CD4-positive, alpha-beta T cell treated with Interleukin-1 beta for 1 hour (primary cell): ENCODE measurements at places on chromosomes 3 and 15.

GRCh38 chr15:74123131-74123429 is 7.3 kb upstream of the ISLR2 start:
- no peak for DNase-seq

GRCh38 chr3:178718995-178719635 is 182.9 kb downstream of the KCNMB2 start:
- no peak for DNase-seq

DNA sequence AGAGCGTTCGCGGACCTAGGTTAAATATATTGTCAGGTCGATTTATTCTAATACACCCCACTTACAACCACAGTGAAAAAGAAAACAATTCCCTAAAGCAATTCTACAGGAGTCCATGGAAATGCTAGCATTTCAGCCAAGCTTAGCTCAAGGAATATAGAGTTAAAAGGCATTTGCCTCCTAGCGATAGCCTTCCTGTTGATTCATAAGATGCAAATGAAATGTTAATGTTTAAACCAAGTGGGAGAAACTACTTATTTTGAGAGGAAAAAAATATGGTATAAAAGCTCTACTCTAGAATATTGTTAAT is 1.7 kb upstream of the ALCAM start:
- no peak for DNase-seq

- no peak for DNase-seq
These were observed 2.6 kb downstream of the ITGB5 start for GRCh38 chr3:124884474-124885101.

- no peak for DNase-seq
These were observed 2.5 kb upstream of the FSIP1 start for GRCh38 chr15:39785139-39785538.

- DNase-seq, result no peak
These were observed 7.8 kb upstream of the AEN start for GRCh38 chr15:88613074-88613944.

- no peak for DNase-seq
These were observed 85.2 kb downstream of the CACNA1D start for GRCh38 chr3:53579636-53580035.

DNA sequence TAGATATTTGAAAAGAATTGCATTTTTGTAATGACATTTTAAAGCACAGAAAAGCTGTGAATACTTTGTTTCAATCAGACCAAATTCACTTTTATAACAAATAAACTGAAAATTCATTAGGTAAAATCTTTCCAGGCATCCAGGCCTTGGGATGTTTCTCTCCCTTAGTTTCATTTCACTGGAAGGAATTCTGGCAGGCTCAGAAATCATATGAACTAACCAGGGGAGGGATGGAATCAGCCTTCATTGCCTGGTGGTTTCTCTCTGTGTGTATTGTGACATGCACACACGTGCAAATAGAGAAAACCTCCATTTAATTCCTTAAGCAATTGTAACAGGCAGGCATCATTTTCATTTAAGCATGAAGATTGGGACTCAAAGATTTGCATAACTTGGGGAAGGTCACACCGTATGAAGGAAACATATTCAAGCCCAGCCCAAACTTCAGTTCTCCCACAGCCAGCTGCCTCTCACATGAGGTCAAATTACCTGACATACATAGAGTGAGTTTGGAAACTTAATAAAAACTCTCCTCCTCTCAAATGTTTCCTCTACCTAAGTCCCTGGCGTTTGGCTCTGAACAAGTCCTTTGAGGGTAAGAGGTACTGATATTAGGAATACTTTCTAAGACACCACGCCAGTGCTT is 376.1 kb upstream of the MCTP2 start:
- DNase-seq, result no peak

- DNase-seq, result no peak
These were observed 35.2 kb upstream of the FGD5 start for GRCh38 chr3:14783480-14784086.

- no peak for DNase-seq
These were observed 5.2 kb upstream of the IP6K1 start for GRCh38 chr3:49791571-49791970.

GRCh38 chr15:70523616-70524015 is 239.7 kb downstream of the UACA start:
- DNase-seq, result no peak

DNA sequence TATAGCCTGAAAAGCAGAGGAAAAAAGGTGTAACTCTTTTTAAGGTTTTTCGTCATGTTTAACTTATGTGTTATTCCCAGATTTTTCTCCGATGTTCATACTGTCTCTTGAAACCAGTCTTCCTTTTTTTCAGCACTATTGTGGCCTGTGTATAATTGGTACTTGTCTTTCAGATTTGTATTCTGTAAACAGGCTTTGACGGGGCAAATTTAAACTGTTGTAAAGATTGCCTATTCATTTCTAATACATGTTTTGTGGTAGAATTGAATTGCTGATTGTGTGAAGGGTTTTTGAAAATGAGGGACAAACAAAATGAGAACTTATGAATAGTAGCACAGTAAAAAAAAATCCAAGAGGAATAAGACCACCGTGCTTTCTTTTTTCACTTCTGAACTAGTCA is 33.6 kb downstream of the AKAP13 start:
- no peak for DNase-seq

DNA sequence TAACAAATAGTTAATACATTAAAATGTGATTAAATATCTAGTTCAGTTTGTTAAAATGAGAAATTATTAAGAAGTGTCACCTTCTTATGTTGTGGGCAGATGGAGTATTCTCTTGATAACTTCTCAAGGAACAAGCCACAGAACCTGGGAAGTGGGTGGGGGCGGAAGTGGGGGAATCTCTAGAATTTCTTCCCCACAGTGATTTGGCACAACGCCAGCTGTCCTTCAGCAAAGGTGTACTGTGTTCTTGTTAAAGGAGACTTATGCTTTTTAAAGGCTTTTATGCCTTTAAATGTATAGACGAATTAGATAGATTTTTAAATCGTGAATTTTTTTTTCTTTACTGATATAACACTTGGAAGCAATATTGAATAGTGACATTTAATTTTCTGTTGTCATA is 42.4 kb downstream of the SEC22A start:
- DNase-seq, result no peak

- DNase-seq, result peak; percentile 30
These were observed 5.9 kb downstream of the MESP2 start for GRCh38 chr15:89781891-89782618.

GRCh38 chr3:36827133-36827532 is 62.8 kb upstream of the DCLK3 start:
- DNase-seq, result no peak

DNA sequence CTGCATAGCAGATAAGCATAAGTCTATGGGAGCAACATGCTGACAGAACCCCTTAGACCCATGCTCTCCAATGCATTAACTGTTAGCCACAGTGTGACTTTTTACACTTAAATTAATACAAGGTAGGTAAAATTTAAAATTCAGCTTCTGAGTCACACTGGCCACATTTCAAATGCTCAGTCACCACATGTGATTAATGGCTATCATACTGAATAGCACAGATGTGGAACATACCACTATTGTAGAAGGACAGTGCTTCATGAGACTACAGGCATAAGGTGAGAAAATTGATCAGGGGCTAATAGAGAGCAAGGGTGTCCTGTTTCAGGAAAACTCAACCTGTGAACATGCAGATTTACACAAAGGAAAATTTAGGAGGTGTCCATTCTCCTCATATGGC is 357.0 kb upstream of the SEMA6D start:
- no peak for DNase-seq

DNA sequence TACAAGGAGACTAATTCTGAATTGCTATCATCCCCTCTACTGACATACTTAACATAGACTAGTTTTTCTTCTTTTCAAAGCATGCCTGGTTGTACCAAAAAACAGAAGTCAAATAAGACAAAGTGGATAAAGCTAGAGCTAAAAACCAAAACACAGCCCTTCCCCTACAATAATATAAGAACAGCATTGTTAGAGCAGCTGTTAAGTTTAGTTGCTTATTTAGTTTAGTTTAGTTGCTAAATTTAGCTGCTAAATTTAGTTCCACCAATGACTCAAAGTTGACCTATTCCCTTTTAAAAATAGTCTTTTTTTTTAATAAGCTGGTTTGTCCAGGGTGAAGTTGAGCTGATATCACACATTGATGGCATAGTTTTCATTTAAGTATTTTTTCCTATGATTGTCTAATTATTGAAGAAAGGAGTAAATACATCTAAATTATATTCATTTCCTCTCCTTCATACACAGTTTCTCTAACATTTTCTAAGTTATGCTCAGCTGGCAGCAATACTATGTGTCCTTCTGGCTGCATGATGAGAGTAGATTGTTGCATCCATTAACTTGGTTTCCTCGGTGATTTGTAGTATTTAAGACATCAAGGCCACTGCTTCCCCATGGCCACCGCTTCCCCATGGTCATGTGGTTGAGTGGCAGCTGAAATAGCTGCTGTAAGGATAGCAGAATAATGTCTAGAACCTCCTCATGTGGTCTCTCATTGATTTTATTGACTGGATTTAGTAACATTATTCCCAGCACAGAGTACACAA is 718.6 kb upstream of the NECTIN3 start:
- no peak for DNase-seq

- no peak for DNase-seq
These were observed 126.3 kb downstream of the APBA2 start for GRCh38 chr15:29012097-29012496.

GRCh38 chr15:38440353-38441129 is 13.4 kb upstream of the FAM98B start:
- peak; percentile 66 for DNase-seq

GRCh38 chr3:97692831-97693230 is 71.7 kb upstream of the ARL6 start:
- no peak for DNase-seq
